ENCODE measurements at places on chromosomes 3 and 15.

GRCh38 chr15:71801935-71802655, 8.3 kb upstream of the NR2E3 start:
- no peak for DNase-seq

DNA sequence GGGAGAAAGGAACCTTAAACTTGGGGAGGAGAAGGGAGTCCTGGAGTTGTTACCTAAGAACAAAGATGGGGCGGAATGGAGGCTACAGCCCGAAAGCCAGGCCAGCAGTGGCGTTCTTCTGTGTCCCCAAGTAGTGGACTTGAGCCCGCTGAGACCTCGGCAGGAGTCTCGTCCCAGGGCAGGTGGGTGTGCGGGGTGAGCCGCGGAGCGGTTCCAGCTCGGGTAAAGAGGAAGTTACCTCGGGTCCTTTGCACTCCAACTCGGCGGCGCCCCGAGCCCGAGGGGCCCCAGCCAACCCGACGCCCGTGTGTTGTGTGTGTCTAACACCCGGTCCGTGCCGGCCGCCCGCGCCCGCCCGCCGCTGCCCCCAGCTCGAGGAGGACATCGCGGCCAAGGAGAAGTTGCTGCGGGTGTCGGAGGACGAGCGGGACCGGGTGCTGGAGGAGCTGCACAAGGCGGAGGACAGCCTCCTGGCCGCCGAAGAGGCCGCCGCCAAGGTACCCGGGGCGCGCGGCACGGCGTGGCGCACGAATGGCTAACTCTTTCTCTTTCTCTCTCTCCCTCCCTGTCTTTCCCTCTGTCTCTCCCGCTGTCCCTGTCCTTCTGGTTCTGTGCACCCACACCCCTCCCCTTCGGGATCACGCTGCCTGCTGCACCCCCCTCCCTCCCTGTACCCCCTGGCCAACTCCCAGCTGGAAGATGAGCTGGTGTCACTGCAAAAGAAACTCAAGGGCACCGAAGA, 959 bp downstream of the TPM1 start:
- peak; percentile 17 for DNase-seq

DNA sequence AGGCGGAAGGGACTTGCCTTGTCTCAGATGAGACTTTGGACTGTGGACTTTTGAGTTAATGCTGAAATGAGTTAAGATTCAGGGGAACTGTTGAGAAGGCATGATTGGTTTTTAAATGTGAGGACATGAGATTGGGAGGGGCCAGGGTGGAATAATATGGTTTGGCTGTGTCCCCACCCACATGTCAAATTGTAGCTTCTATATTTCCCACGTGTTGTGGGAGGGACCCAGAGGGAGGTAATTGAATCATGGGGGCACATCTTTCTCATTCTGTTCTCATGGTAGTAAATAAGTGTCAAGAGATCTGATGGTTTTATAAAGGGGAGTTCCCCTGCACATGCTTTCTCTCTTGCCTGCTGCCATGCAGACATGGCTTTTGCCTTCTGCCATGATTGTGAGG, 89.2 kb downstream of the CGGBP1 start:
- DNase-seq, result no peak

DNA sequence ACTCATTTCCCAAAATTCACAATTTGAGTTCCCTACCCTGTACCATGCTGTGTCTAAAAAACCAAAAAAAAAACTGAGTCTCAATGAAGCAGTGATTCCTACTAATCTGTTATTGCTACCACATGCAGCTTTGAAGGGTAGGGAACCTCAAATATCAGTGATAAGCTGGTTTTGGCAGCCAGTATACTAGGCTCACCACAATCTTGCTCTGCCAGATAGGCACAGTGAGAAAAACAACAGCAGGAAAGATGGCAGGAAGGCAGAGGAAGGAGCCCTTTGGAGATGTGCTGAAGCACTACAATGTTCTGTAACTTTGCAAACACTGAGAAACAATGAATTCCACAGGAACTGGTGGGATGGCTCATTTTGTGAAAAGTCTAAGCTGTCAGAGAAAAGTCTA, 96.9 kb upstream of the UBP1 start:
- DNase-seq, result no peak

- DNase-seq, result no peak
Measured at GRCh38 chr3:189561256-189561655, 69.9 kb upstream of the TP63 start.

DNA sequence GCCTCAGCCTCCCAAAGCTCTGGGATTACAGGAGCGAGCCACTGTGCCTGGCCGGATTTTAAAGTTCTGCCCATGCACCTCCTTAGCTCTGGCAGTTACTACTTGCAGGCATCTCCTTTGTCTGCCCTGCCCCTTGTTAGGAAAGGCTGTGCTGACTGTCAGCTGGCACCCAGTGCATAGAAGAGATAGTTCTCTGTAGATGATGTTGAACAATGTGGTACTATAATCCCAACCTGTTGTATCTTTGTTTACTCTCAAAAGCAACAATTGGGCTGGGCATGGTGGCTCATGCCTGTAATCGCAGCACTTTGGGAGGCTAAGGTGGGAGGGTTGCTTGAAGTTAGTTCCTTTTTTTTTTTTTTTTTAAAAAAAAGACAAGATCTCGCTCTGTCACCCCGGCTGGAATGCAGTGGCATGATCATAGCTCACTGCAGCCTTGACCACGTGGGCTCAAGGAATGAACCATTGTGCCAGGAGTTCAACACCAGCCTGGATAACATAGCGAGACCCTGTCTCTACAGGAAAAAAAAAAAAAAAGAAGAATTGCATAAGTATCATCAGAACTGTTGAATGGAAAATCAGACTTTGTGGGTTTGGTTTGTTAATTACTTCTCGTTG, 30.6 kb downstream of the FLNB start:
- DNase-seq, result no peak

DNA sequence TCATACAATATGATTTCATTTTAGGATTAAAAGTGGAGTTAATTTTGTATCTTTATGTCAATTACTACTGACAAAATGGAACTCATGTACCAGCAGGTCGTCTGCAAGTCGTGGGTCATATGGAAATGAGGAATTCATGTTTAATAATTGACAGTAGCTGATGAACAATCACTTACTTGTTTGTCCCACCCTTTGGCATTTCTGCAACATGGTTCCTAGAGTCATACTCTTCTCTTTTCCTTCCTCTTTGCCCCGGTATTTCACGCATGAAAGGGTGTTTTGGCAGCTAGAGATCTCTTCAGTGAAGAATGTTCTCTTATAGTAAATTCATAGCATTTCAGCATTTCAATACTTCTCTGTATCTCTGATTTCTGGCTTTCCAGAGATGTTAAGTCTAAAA, 133.3 kb upstream of the SLC24A5 start:
- no peak for DNase-seq

DNA sequence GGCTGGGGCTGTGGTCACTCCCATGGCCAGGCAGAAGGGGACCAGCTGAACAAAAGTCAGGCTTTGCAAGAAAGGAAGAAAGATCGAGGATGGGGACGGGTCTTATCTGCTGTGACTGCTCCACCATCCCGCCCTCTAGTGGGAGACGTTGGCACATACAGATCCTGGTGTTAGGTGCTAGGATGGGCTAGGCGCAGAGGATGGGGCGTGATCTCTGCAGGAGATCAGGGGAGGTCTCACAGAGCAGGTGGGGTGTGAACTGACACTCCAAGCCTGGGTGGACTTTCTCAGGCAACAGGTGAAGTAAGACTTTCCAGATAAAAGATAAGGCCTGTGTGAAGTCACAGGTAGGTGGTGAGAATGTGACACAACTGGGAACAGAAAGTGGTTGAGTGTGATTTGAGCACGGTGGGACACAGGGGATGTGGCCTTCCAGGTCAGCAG, 141.9 kb upstream of the SMAD3 start:
- DNase-seq, result peak; percentile 66

DNA sequence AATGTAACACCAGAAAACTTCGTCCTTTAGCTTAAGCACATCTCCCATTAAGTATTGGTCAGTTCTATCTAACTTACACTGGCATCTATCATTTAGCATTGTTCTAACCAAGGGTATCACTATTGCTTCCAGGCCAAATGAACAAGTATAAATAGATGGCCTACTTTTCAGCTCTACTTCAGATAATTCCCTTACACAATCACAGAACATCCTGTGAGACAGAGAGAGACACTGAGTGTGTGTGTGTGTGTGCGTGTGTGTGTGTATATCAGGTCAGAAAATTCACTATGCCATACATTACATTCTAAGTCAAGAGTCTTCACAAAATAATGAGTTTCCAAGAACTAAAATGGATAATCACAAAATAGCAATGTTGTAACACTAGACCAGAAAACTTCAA, 39.1 kb downstream of the SCAPER start:
- no peak for DNase-seq

DNA sequence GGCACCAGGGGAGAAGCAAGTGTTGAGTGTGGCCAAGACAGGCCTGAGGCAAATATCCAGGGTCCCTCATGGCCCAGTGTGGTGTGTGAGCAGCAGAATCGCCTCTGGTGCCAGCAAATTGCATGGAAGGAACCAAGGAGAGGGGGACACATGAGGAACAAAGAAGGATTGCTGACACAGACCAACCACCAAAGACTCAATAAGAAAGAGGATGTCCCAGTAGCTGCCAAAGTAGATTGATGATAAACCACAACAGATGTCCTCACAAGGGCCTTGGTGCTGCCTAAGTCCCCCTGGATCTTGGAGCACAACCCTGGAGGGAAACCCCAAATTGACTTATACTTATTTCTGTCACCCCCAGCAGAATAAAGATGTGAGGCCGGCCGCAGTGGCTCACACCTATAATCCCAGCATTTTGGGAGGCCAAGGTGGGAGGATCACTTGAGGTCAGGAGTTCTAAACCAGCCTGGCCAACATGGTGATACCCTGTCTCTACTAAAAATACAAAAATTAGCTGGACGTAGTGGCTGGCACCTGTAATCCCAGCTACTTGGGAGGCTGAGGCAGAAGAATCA, 10.6 kb downstream of the SRGAP3 start:
- no peak for DNase-seq

GRCh38 chr15:35784745-35785144, 238.8 kb upstream of the DPH6 start:
- no peak for DNase-seq

DNA sequence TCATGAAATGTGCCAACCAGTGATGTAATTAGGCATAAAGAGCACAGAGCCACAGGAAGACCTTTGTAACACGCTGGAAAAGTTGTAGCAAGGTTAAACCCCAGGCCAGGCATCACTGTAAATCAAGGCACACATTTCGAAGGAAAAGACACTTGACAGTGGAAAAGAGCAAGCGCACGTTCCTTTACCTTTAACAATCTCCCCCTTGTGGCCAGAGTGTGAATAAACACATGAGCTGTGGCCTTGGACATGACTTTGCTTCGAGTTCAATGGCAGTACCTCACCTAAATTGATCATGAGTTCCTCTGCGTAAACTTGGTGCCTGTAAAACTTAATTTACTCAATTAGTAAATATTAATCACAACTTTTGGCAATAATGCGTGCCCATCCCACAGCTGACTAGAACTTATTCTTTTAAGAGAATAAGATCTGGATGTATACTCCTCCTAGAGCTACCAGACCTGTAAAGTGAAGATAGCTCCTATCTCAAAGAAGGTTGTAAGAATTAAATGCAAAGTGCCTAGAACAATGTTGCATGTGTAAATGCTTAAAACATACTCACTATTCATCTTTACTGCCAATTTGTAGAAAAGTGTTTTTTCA, 757.0 kb upstream of the NECTIN3 start:
- peak; percentile 41 for DNase-seq
